ENCODE measurements at places on chromosomes 4 and X.

DNA sequence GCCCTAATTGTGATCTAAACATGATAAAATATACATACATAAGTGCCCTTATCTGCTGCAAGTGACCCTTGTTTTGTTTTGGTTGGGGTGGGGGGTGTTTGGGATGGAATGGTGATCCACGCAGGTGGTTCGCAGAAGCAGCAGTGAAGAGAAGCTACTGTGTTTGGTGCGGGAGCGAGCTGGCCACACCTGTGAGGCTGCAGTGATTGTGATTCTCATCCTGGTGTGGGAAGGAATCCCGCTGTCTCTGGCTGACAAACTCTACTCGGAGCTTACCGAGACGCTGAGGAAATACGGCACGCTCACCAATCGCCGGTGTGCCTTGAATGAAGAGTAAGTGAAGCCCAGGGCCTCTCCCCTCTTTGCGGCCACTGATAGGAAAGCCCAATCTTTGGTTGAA, 96.8 kb downstream of the TET2 start:
- DNase-seq: no peak

- DNase-seq: no peak
Measured at GRCh38 chrX:102739657-102740056, 19.1 kb downstream of the GPRASP3 start.

- peak; percentile 46 for DNase-seq
Measured at GRCh38 chr4:65865489-65865888, 195.2 kb upstream of the EPHA5 start.

- DNase-seq: peak; percentile 45
Measured at GRCh38 chrX:109889289-109890006, 113.5 kb upstream of the TMEM164 start.

DNA sequence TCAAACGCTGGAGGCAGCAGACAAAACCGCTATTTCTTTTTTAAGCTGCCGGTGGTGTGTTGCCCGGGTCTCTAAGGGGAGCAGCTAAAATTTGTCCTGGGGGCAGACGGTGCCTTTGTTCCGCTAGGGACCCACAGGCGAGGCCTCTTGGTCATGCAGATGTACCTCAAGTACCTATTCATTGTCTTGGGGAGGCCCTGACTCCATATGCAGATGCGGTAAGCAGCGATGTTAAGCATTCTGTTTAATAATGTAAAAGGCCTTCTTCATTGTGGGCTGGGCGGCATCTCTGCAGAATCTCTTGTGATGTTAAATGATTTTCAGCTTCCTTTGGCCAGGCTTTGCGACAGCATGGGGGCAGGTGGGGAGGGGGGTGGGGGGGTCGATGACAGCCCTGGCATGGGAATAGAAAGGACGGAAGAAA, 98.9 kb upstream of the PJA1 start:
- no peak for DNase-seq

DNA sequence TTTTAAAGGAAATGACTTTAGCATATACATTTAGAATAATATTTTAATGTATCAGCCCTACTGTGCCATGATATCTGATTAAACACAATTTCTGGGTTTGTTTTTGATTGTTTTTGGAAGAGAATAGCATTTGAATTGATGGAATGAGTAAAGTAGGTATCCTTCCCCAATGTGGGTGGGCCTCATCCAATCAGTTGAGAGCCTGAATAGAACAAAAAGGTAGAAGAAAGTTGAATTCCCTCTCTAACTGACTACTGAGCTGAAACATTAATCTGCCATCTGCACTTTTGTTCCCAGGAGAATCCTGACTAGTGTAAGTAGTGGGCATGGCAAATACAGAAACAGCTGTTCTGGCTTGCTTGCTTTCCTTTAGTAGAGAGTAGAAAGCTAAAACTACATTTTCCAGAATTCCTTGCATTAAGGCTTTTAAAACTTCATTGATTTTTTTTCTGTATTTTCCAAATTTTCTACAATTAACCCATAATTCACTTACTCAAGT, 9.7 kb upstream of the SEC24D start:
- no peak for DNase-seq

DNA sequence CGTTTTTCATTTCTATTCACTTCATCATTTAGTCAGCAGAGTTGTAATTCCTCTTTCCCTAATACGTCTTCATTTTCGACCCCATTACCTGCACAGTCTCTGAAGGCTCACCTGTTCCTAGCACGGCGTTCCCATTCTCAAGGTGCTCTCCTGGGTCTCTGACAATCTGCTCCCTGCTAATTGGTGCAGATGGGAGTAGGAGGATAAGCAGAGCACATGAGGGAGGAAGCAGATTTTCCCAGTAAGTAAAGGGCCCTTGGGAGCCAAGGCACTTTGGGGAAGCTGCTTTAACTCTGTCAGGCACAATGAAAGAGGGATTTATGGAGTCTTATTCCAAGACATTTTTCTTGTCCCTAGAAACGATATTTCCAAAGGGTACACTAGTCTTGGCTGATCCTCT, 466.4 kb downstream of the STIM2 start:
- DNase-seq: no peak

- DNase-seq: no peak
Measured at GRCh38 chrX:18102006-18102405, 118.7 kb downstream of the BEND2 start.

GRCh38 chrX:37350034-37350365, 836 bp downstream of the PRRG1 start:
- DNase-seq: peak; percentile 30

- no peak for DNase-seq
Measured at GRCh38 chrX:19213610-19214152, 91.4 kb upstream of the ADGRG2 start.

GRCh38 chr4:5399790-5400421, 308.5 kb downstream of the EVC2 start:
- DNase-seq: peak; percentile 36

GRCh38 chr4:58679886-58680285, 1569.7 kb upstream of the IGFBP7 start:
- no peak for DNase-seq

GRCh38 chrX:1903236-1903935, 288.5 kb downstream of the ASMT start:
- DNase-seq: peak; percentile 16

DNA sequence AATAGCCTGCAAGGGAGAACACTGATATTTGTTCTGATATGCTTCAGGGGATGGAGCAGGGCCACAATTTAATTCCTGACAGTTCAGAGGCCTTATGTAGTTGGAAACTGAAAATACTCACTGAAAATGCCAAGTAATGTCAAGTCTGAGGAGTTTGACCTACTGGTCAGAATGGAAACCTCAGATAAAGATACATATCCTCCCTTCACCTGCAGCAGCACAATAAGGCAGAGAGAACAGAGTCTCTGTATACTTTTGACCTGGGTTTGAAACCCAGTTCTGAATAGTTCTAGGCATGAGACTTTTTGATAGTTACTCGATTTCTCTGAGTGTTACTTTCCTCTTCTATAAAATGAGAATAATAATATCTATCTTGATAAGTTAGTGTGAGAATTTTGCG, 65.8 kb upstream of the TRPC5 start:
- no peak for DNase-seq

GRCh38 chr4:57553728-57554127, 443.5 kb upstream of the IGFBP7 start:
- DNase-seq: no peak

- no peak for DNase-seq
Measured at GRCh38 chr4:142036795-142037583, 400.6 kb downstream of the IL15 start.

GRCh38 chrX:17922303-17922702, 61.2 kb upstream of the RAI2 start:
- no peak for DNase-seq

DNA sequence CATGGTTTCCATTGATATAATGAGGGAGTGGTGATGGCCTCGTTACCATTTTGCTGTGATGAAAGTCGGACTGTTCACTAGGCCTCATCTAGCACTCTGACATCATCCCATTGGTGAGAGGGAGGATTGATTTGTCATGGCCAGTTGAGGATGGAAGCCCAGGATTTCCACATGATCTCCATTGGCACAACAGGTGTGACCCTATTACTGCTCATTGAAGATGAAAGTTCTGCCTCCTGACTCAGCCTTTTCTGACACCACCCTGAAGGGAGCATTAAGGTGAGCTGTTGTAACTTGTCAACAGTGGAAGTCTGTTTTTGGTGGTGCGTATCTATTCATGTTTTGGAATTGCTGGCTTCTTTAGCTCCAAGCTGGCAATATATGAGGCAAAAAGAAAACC, 144.2 kb downstream of the PABPC4L start:
- DNase-seq: no peak

DNA sequence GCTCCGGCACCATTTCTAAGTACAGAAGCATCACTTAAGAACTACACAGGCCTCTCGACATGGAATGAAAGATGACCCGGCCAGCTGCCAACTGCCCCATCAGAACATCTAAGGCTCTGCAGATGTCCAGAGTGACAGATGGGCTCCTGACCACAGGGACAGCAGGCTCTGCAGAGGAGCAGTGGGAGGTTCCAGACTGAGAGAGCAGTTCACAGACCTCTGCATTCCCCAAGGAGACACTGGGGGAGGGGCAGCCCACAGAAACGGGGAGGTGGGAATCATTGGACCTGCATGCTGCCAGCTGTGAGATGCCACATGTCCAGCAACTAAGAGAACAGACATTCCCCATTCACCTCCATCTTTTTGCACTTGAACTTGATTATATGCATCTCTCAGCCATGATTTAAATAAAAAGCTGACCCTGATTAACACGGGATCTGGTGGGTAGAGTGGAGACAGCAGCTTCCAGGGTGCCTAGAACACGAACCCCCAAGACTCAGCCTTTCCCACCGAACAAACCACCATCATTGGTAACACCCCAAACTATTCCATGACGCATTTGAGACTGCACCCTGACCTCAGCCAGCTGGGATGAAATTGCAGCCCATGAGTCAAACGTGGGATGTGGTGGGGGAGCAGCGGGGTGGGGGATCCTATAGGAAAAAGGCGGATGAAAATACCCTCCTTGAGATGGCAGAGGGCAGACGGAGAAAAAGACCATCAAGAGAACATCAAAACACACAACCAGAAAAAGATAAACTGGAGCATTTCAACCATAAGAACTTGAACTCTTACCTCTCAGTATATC, 47.2 kb downstream of the AFAP1 start:
- DNase-seq: peak; percentile 89

DNA sequence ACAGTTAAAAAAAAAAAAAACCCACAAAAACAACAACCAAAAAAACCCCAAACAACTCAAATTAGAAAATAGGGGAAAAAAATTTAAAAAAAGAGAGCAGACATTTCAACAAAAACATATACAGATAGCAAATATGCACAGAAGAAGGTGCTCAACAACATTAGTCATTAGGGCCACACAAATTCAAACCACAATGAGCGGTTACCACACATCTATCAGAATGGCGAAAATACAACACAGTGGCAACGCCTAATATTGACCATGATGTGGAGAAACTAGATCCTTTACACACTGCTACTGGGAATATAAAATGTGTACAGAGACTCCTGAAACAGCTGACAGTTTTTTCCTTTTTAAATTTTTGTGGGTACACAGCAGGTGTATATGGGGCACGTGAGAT, 19.4 kb downstream of the LYAR start:
- DNase-seq: peak; percentile 28

DNA sequence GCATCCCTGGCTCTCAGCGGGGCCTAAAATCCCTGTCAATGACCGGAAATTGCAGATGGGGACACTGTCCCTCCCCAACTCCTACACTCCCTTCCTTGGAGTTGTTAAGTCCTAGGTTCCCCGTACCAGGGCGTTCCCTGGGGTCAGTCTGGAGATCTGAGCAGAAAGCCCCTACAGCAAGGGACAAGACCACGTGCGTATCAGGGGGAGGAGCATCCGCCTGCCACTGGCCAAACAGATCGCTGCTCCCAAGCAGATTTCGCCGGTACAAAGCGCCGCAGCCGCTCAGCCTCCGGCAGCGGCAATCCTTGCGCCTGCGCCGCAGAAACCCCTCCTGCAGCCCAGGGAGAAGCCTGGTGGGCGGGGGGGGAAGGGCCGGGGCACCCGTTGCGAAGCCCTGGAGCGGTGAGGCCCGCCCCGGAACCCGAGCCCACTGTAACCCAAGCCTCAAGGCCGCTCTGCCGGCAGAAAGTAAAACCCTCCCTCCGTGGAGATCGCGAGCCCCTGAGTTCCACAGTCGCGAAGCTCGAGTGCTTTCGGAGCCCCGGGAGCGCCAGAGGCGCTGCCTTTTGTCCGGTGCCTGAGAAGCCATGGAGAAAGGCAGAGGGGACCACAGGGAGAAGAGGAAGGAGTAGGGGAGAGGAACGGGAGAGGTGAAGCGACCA, 2.7 kb downstream of the CRMP1 start:
- DNase-seq: no peak

GRCh38 chr4:25658357-25658771, 2.7 kb downstream of the SLC34A2 start:
- no peak for DNase-seq

- peak; percentile 11 for DNase-seq
Measured at GRCh38 chrX:93422693-93423092, 250.7 kb downstream of the NAP1L3 start.

DNA sequence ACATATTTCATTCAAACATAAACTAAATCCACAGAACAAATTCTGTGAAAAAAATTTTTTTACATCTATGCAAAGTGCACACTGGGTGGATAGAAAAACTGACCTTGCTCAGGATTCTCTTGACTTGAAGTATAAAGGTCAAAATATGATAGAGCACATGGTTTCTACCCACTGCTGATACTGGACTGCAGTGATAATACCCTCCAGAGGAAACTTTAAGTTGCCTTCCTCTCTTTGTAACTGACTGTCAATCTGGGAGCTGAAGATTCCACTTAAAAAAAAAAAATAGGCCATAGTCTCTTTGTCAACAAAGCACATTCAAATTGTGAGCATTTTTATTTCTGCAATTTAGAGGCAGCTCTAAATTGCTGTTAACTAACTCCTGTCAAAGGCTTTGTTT, 3.2 kb upstream of the AMMECR1 start:
- DNase-seq: no peak

GRCh38 chr4:118325431-118325830, 27.4 kb downstream of the PRSS12 start:
- no peak for DNase-seq

DNA sequence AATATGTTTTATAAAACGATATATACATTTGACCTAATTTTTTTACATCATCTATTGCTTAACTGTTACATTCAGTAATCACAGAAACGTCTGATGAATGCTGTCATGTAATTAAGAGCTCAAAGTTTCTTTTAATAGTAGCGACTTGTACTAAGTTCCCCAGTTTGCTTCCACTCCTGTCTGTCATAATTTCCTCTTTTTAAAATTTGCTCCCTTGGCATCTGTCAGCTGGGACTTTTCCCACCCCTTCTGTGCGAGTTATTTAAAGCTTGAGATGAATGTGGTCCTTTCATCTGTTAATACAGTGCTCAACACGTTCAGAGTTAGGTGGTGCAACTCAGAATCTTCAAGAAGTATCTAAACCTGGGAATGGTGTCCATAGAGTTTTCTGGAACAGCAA, 1.2 kb downstream of the RAP1GDS1 start:
- no peak for DNase-seq

- no peak for DNase-seq
Measured at GRCh38 chrX:49230500-49231232, 2.5 kb downstream of the CACNA1F start.

DNA sequence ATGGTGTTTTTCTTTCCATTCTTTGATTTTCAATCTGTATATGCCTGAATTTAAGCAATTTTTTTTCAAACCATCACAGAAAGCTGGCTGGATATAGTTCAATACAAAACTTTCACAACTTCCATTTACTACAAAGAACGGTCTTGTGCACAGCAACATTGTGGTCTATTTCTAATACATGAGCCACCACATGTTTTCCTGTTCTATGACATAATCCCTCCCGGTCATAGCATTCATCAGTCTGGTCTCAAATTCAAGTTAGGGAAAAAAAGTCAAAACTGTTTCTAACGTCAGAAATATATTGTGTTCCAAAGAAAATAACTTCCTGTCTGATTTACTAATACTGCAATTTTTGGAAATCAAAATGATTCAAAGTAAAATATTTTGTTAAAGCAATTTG, 7.5 kb upstream of the CXCL6 start:
- peak; percentile 83 for DNase-seq

Data from fibroblast of pulmonary artery (primary cell).